ENCODE measurements at places on chromosomes 4 and X.

GRCh38 chr4:54727346-54727745 is 69.6 kb downstream of the KIT start:
- no peak for DNase-seq

- DNase-seq = no peak
These were observed 826.0 kb downstream of the RAB28 start for GRCh38 chr4:12658146-12658545.

GRCh38 chrX:25663701-25664100 is 474.4 kb upstream of the MAGEB18 start:
- no peak for DNase-seq

- DNase-seq = no peak
These were observed 26.3 kb downstream of the AREG start for GRCh38 chr4:74471264-74471663.

DNA sequence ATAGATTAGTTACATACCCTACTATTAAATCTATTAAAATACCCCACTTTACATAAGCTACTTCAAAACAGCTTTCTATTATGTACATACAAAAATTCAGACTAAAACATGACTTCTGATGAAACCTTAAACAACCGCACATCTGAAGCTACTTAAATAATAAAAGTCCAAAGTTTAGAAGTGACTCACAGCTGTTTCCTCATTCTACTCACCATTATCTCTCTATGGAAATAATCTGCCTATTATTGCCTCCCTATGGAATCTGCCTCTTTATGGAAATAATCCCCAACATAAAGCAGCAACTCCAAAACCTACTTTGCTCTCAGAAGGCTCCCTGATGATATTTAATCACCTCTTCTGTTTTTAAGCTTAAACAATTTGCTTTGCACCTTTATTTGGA is 15.7 kb upstream of the BANK1 start:
- no peak for DNase-seq

GRCh38 chr4:119707336-119707735 is 78.7 kb upstream of the PDE5A start:
- no peak for DNase-seq

DNA sequence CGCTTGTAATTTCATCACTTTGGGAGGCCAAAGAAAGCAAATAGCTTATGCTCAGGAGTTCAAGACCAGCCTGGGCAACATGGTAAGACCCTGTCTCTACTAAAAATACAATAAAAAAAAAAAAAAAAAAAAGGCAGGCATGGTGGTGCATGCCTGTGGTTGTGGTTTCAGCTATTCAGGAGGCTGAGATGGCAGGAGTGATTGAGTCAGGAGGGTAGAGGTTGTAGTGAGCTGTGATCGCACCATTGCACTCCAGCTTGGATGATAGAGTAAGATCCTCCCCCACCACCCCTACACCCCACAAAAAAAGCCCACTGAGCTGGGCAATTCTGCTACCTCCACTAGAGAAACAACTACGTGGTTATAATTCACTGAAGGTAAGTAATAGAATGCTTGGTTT is 118.8 kb upstream of the PCDH18 start:
- DNase-seq = no peak

- no peak for DNase-seq
These were observed 13.2 kb downstream of the GPC4 start for GRCh38 chrX:133402042-133402453.

DNA sequence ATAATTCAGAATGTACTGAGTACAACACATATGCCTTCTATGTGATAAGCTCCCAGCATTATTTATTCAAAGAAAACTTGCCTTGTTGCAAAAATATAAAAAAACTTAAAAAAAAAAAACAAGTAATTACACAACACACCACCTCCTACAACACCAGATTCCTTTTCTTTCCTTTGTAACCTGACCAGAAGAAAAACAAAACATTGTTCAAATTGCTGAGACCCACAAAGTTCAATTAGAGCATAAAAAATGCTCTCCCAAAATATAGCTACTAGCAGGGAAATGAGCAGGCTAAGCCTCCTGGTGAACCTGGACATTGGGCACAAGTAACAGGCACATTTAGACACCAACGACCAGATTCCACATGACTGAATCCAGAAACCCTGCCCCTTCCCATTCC is 38.3 kb downstream of the MECP2 start:
- no peak for DNase-seq

- DNase-seq = no peak
These were observed 39.9 kb downstream of the PDS5A start for GRCh38 chr4:39937683-39938268.

- no peak for DNase-seq
These were observed 30.6 kb upstream of the GTPBP6 start for GRCh38 chrX:349196-349595.

DNA sequence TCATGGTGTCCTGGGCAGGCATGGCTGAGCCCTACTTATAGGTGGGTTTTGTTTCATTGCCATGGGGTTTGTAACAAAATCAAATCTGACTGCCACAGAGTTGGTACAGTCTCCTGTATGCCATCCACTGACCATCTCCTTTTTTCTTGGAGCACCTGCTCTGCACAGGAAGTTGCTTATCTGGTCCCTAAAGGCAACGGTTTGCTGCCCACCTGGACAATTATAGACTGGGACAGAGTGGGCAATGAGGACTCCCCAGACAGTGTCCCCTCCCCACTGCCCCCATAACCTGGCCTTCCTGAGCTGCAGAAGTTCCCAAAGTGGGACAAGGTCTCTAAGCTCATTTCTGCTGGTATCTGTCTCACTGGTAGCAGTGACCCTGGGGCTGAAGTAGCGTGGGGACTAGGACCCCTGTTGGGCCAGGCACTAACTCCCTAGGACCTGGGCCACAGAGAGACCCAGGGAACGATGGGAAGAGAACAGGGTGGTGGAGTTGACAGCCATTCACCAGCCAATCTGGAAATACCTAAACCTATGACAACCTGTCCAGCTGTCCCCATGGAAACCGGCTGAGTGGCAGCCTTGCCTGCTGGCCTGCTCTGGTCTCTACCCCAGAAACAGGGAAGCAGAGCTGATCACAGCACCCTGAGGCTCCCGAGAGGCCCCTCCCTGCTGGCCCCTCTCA is 64.7 kb downstream of the WFS1 start:
- DNase-seq = peak; percentile 7

GRCh38 chr4:80183250-80184052 is 13.9 kb upstream of the PRDM8 start:
- peak; percentile 69 for DNase-seq

DNA sequence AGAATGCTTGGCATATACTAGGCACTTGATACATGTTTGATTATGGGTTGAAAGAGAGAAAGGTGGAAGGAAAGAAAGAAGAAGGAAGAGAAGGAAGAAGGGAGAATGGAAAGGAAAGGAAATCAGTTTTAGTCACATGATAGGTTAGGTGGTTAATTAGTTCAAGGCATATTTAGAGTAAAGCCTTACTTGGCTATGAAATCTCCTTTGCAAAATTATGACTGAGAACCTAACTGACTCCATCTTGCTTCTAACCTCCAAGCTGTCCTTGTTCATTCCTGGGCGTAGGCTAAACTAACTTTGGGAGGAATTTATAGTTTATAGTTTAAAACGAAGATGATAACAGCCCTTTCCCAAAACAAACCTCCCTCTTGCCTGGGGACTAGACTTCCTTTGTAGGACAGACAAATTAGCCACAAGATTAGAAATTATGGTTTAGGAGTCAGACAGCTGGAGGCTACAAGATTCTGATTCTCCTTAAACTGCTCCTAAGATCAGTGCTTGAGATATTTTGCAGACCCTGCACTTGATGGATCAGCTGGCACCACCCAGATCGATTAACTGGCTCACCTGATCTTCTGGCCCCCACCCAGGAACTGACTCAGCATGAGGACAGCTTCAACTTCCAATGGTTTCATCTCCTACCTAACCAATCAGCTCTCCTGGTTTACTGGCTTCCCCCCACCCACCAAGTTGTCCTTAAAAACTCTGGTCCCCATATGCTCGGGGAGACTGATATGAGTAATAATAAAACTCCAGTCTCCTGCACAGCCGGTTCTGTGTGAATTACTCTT is 55.0 kb downstream of the TXK start:
- no peak for DNase-seq

- DNase-seq = no peak
These were observed 618 bp downstream of the RBBP7 start for GRCh38 chrX:16869393-16870094.

DNA sequence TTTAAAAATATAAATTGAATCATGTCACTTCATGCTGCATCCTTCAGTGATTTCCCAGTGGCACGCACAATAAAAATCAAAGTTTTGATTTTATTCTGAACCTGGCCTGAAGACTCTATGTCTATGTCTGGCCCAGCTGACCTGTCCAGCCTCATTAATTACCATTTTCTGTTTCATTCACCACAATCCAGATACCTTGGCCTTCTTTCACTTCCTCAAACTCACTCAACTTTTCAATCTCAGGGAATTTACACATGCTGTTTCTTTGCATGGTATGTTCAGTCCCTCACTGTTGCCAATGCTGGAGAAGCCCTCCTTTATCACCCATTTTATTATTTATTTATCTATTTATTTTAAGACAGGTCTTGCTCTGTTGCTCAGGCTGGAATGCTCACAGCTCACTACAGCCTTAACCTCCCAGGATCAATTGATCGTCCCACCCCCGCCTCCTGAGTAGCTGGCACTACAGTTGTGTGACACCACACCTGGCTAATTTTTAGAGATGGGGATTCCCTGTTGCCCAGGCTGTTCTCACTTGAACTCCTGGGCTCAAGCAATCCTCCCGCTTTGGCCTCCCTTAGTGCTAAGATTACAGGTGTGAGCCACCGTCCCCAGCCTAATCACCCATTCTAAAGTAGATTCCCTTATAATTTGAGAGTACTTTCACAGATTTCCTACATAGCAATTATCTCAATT is 43.1 kb downstream of the ZGRF1 start:
- no peak for DNase-seq

GRCh38 chr4:14182148-14182547 is 554.6 kb upstream of the BOD1L1 start:
- no peak for DNase-seq

All from left hindlimb (tissue), 1 donor.